ENCODE measurements at places on chromosomes 7 and 10. TPM values are rescaled to one million over a fixed set of nuclear protein-coding genes. Genes with fewer than 3 reads are reported as not detected.

The RAPGEF5 gene
- polyA plus RNA-seq, result 47.0 TPM

DNA sequence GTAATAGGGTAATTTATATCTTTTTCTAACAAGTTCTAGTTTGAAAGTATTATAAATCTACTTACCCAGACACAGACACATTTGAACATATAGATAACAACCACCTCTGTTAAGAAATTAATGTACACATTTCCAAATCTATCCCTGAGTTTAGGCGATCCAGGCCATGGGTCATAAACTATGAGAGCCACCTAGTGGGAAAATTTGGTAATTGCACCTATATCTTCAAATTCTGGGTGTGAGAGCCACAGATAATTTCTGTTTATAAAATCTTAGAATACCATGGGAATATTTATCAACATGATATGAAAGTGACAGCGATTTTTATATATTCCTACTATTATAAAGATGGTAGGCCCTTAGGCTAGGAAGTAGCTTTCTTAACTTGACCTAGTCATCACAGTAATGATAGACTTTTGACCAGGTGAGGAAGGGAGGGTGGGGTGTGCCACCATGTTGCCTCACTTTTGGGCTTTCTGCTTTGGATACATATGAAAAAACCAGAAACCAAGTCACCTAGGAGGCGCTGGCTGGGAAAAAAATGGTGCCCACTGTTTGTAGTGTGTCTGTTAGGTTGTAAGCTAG is 8.0 kb upstream of the EPHA1 start:
- no peak for DNase-seq

The RARRES2 gene
- polyA plus RNA-seq, result 53.5 TPM

The HABP2 gene
- 0.58 TPM for polyA plus RNA-seq

DNA sequence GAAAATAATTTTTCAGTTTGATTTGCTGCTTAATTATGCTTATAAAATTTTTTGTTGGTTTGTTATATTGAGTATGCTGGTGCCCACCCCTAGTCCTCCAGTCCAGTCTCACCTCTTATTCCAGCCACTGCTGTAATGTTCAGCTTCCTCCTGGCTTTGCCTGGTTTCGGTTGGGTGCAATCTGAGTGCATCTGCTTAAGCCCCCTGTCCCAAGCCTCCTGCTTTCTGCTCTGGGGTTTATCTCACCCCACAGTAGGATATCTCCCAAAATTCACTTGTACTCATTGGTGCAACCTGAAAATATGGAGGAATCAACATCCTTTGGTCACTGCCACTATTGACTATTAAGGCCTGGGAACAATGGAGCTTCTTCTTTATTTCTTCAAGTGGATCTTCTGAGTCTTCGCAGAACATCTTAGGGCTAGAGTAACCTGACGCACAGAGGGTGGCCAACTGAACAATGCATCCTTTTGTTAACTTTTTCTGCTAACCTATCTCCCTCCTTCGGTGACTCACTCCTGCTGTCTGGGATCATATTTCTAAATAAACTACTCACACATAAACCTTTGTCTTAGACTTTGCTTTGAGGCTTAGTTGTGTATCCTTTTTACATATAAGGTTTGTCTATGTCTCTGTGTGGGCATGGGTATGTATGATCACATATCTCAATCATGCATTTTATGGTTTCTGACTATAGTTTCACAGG is 19.1 kb upstream of the SOSTDC1 start:
- no peak for DNase-seq

Measured in renal cortex interstitium (tissue), 15 donors.